SK-N-DZ (cell line): ENCODE measurements at places on chromosomes 5 and 9.

DNA sequence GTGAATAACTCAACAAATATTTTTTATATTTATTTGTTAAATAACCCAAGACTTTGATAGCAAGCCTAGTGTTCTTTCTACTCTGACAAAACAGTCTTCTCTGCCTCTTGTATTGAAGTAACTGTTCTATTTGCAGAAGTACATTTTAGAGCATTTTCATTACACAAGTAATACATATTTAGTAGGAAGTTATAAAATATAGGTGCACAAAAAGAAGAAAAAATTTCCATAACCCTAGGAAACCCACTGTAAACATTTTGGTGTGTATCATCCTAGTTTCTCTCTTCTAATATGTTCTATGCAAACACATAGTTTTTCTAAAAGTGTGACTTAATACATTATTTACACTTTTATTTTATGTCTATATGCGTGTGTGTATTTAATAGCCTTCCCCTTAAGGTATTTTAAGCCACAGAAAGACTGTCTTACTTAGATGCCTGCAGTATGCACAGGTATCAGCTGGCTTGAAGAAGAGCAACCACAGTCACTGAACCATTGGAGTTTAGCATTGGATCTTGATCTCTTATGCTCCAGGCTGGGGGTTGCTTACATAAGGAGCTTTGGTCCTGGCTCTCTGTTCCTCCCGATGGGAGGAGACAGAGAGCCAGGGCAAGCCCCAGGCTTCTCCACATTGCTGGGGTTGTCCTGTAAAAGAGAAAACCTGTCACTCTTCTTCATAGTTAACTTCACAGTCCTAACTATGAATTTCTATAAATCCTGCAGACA is 3.8 kb downstream of the SELENOP start:
- no peak for DNase-seq

- peak; percentile 88 for DNase-seq
Observed at GRCh38 chr5:151080613-151081430, at the start of gene TNIP1. TNIP1 (minus strand) TSS chr5:151081034; CDS start chr5:151065095, 15,939 bp downstream.

DNA sequence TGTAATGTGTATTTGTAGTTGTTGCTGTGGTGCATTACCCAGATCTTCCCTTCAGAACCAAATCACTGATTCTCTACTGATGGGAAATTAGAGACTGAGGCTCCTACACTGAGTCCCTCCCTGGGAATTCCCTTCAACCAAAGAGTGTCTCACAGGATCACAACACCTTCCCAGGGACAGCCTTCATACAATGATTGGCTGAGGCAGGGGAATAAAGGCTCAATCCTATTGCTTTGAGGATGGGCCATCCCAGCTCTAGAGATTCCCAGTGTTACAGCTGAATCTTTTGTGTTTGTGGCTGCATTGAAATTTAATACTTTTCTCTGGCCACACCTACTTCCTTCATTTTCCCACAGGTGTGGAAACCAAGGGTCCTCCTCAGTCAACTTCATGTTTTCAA is 96.4 kb upstream of the ELL2 start:
- DNase-seq, result no peak

- no peak for DNase-seq
Observed at GRCh38 chr5:34743878-34744277, 87.8 kb downstream of the RAI14 start.

DNA sequence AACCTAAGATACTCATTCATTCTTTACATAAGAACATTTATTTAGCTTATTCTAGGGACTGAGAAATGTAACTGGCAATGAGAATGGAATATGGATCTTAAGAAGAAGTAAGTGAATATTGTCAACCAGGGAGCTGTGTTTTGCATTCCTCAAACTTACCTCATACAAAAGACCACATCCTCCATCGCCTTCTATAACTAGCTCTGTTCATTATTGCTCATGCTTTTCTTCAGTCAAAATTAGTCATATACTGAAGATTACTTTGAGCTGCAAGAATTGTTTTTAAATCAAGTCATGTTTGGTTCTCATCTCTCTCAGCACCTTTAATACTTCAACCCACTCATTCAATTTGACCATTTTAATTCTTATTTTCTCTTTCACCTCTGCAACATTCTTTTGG is 140.3 kb upstream of the RASA1 start:
- DNase-seq, result no peak

DNA sequence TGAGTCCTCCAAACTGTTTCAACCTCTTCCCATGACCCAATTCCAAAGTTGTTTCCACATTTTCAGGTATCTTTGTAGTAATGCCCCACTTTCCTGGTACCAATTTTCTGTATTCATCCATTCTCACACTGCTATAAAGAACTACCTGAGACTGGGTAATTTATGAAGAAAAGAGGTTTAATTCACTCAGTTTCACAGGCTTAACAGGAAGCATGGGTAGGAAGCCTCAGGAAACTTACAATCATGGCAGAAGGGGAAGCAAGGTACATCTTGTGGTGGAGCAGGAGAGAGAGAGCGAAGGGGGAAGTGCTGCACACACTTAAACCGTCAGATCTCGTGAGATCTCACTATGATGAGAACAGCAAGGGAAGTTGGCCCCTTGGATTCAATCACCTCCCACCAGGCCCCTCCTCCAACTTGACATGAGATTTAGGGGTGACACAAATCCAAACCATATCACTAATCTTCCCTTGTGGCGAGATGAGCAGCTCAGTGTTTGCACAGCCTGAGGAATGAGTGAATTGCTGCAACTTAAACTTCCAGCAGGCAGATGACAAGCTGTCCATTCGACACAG is 42.9 kb downstream of the TRIP13 start:
- DNase-seq, result no peak

- no peak for DNase-seq
Observed at GRCh38 chr9:124964056-124964455, 23.2 kb upstream of the GOLGA1 start.

GRCh38 chr5:100691548-100691947 is 156.4 kb downstream of the FAM174A start:
- DNase-seq, result no peak

- no peak for DNase-seq
Observed at GRCh38 chr5:172954751-172955159, 4.5 kb upstream of the RPL26L1 start.

- DNase-seq, result no peak
Observed at GRCh38 chr5:139681112-139681458, 32.9 kb downstream of the CXXC5 start.

GRCh38 chr5:57368010-57368409 is 114.6 kb downstream of the ACTBL2 start:
- DNase-seq, result peak; percentile 35

DNA sequence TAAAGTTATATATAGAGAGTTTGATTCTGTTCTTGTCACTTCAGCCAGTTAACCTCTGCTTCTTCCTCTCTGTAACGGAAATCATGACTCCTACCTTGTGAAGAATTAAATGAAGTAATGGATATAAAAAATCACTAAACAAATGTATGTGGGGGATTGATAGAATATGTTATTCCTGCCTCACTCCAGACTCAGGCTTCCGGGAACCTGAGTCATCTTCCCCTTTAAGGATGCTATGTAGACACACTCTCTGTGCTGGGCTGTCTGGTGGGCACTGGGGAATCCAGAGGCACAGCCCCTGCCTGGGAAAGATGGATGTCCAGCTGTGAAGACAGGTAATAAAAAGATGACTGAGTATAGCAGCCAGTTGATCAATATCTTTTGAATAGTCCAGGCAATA is 77.4 kb downstream of the ZNF618 start:
- DNase-seq, result no peak

GRCh38 chr9:4886698-4887097 is 94.0 kb downstream of the RCL1 start:
- no peak for DNase-seq

DNA sequence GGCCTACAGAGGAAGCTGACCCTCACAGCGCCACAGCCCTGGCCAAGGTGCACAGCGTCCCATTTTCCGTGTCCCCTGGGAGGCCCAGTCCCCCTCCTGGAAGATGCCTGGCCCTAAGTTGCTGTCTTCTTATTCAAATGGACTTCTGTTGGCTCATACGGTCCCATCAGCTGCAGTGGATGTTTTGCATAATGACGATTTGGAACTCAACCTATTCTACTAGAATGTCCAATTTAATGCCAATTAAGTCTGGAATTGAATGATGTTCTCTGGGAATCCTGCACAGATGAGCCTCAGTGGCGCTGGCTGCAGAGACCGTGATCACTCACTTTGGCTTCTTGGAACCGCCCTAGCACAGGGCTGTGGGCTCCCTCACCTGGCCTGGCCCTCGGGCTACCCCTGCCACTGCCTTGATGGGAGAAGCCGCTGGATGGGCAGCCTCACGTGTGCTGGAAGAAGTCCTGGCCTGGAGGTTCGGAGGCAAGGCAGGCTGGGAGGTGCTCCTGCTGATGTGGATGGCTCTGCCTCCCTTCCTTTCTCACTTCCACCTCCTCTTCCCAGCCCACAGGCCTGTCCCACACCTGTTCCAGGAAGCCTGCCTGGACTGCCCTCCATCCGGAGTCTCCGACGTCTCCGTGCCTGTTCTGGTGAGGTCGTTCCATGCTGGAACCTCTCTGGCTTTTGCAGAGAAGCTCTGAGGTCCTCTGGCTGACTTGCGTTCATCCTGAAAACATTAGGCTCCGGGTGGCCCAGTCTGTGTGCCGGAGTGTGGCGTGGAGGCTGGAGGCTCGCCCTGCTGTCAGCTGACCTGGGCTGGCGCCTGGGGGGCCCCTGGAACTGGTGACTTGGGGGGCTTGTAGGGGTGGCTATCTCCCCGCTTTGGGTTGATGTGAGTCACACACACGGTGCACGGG is 147.1 kb downstream of the RXRA start:
- no peak for DNase-seq

- DNase-seq, result peak; percentile 1
Observed at GRCh38 chr9:9920425-9921060, 692.3 kb downstream of the PTPRD start.

GRCh38 chr5:96843140-96843539 is 33.2 kb upstream of the ERAP2 start:
- DNase-seq, result no peak

DNA sequence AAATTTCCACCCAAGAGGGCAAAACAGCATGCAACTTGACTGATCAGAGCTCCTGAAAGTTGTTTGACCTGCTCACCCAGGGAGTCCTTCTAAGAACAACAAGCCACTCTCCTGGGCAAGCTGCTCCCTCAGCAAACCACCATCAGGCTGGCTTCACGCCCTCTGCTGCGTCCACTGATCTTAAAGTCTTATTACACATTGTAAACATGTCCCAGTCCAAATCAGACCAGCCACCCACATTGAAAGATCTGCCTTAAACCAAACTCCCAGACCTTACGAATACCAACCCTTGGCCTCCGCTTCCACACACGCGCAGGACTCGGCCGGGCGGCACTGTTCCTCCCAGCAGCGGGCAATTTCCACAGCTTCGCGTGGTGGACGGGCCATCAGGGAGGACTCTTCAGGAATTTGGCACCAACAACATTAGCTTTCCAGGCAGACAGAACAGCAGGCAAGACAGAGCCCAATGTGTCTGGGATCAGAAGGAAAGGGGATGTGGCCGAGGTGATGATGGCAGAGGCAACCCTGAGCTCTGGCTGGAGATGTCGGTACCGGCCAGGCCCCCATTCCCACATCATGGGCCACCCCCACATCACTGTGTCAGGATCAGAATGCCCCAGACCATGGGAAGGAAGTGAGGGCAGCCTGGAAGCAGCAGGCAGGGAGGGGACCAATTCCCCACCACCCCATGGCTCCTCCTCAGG is 56.8 kb downstream of the SEMA4D start:
- DNase-seq, result no peak

GRCh38 chr5:138472353-138472752 is 7.1 kb downstream of the EGR1 start:
- DNase-seq, result no peak

DNA sequence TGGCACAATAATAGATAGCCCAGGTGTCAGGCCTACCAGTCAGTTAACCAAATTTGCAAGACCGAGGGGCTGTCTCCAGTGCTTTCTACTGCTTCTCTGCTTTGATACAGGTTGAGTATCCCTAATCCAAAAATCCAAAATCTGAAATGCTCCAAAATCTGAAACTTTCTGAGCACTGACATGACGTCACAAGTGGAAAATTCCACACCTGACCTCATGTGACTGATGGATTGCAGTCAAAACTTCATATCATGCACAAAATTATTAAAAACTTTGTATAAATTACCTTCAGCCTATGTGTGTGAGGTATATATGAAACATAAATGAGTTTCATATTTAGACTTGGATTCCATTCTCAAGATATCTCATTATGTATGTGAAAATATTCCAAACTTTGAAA is 213.5 kb upstream of the PANK3 start:
- no peak for DNase-seq

DNA sequence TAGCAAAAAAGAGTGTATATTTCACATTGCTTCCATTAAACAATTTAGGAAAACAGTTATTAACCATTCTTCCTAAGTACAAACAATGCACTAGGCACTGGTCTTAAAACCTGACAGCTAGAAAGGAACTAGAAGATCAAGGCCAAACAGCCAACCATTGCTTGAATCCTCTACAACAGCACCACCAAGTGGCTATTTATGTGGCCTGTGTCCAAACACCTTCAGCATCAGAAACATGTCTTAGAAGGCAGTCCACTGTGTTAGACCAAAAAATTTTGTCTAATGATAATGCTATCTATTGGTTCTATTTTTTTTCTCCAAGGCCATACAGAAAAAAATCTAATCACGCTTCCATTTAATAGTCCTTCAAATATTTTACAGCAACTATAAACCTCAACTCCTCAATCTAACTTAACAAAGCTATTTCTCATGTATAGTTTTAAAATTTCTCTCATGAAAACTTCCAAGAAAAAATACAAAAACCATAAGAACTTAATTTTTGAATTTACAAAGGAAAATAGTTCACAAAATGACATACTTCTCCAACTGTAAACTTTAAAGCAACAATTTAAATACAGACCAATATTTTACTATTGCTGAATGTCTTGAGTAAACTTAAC is 36.1 kb downstream of the CAAP1 start:
- peak; percentile 22 for DNase-seq

DNA sequence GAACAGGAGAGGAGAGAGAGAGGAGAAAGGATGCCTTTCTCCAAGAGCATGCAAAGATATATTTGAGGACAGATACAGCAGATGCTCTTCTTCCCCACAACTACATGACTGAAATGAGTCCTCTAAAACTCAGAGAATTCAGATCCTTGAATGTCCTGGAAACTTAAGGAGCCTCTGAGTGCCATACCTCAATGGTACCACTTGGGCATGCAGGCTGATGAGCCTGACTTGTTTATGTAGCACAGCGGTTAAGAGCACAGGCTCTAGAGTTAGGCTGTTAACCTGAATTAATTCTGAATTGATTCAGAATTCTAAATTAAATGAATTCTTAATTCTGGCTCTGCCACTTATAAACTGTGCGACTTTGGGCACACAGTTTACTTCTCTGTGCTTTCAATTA is 5.7 kb downstream of the PLPPR1 start:
- DNase-seq, result no peak

DNA sequence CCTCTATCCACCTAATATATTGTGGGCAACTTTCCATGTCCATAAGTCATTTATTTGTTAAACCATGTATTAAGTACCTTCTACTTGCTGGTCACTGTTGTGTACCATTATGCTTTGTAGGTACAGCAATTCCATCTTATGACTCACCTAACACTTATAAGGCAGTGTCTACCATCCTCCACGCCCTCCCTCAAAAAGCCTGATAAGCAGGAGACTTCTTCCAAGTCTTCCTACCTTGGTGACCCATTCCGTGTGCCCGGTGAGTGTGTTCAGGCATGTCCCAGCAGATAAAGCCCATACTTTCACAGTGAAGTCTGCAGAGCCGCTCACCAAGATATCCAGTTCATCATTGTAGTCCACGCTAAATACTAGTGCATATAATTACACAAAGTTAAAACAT is 17.4 kb downstream of the FBXW2 start:
- no peak for DNase-seq
